ENCODE measurements at places on chromosomes 11 and 22. TPM values are rescaled to one million over a fixed set of nuclear protein-coding genes. Genes with fewer than 3 reads are reported as not detected.

OR52H1 gene
- not detected for total RNA-seq

PRG3 gene
- not detected for total RNA-seq

GAL gene
- not detected for total RNA-seq

DNHD1 gene
- total RNA-seq: 38.5 TPM

MYH9 gene
- total RNA-seq: 560 TPM

USP35 gene
- total RNA-seq: 37.7 TPM

INSC gene
- 1.7 TPM for total RNA-seq

OR10A2 gene
- not detected for total RNA-seq

TMPRSS4 gene
- total RNA-seq: 3.8 TPM

LRRC10B gene
- total RNA-seq: 11.5 TPM

SORL1 gene
- total RNA-seq: 67.4 TPM

KRTAP5-2 gene
- not detected for total RNA-seq

CSF2RB gene
- 23.0 TPM for total RNA-seq

OR8D4 gene
- total RNA-seq: not detected

- no peak overlapping the region for H3K27ac ChIP-seq
- no peaks in the 10 kb centered on the region for H3K4me1 ChIP-seq
- no peaks in the 10 kb centered on the region for H3K36me3 ChIP-seq
- H3K27me3 ChIP-seq: no peaks in the 10 kb centered on the region
- no peak overlapping the region for H3K4me3 ChIP-seq
Measured at GRCh38 chr11:10426475-10426874, 28.6 kb upstream of the AMPD3 start.

GRCh38 chr11:20010156-20010850, 150.0 kb downstream of the DBX1 start:
- no peak for DNase-seq
- no peaks in the 10 kb centered on the region for H3K27me3 ChIP-seq
- peak overlapping the region; percentile 17 for H3K27ac ChIP-seq
- H3K4me3 ChIP-seq: no peak overlapping the region
- H3K4me1 ChIP-seq: no peaks in the 10 kb centered on the region

DNA sequence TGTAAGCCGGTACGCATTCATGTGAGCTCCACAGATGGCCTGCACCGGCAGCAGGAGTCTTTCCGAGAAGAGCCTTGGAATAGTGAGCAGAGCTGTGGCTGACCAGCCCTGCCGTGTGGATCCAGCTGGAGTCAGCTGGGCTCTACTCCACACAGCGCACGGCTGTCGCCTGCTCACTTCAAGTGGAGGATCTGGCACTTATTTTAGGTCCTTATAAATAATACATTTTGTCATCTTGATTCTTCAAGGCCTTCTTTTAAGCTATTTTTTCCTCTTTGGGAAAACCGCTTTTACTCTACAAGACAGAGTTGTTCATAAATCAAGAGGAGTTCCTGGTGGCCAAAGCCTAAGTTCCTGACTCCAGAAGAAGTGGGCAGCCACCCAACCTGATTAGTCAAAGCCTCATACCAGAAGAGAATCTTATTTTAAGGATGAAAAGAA, 93.8 kb downstream of the KCNC1 start:
- no peak overlapping the region for H3K27ac ChIP-seq
- H3K4me3 ChIP-seq: no peak overlapping the region
- H3K36me3 ChIP-seq: no peaks in the 10 kb centered on the region
- DNase-seq: peak; percentile 15
- no peaks in the 10 kb centered on the region for H3K27me3 ChIP-seq
- H3K4me1 ChIP-seq: no peaks in the 10 kb centered on the region

- H3K4me1 ChIP-seq: no peaks in the 10 kb centered on the region
- no peak overlapping the region for H3K27ac ChIP-seq
- no peak overlapping the region for H3K4me3 ChIP-seq
- no peaks in the 10 kb centered on the region for H3K36me3 ChIP-seq
- DNase-seq: peak; percentile 64
Measured at GRCh38 chr11:67665541-67666302, 8.7 kb downstream of the ALDH3B2 start.

GRCh38 chr11:79897896-79898295, 457.1 kb upstream of the TENM4 start:
- no peak overlapping the region for H3K27ac ChIP-seq
- H3K27me3 ChIP-seq: no peaks in the 10 kb centered on the region
- no peak for DNase-seq

GRCh38 chr11:116730601-116731000, 42.2 kb downstream of the BUD13 start:
- no peak overlapping the region for H3K4me3 ChIP-seq
- no peaks in the 10 kb centered on the region for H3K27me3 ChIP-seq
- peaks cover 9% of the 10 kb centered on the region for H3K4me1 ChIP-seq

GRCh38 chr22:29300467-29300806, 6.0 kb upstream of the GAS2L1 start:
- H3K36me3 ChIP-seq: peaks cover 60% of the 10 kb centered on the region
- no peak for DNase-seq
- H3K4me3 ChIP-seq: no peak overlapping the region
- H3K27me3 ChIP-seq: no peaks in the 10 kb centered on the region
- no peak overlapping the region for H3K27ac ChIP-seq

DNA sequence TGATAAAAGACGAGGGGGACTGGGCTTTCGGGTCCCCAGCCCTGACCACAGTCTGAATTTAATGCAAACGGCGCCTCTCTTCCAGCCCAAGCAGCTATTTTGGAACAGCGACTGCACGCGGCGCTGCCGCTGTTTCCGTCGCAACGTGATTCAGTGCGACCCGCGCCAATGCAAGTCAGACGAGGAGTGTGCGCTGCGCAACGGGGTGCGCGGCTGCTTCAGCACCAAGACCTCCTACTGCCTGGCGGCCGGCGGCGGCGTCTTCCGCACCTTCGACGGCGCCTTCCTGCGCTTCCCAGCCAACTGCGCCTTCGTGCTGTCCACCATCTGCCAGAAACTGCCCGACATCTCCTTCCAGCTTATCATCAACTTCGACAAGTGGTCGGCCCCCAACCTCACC, 56.7 kb downstream of the TECTA start:
- no peak overlapping the region for H3K27ac ChIP-seq
- no peak overlapping the region for H3K4me3 ChIP-seq
- no peaks in the 10 kb centered on the region for H3K36me3 ChIP-seq
- H3K27me3 ChIP-seq: no peaks in the 10 kb centered on the region
- no peaks in the 10 kb centered on the region for H3K4me1 ChIP-seq
- no peak for DNase-seq

DNA sequence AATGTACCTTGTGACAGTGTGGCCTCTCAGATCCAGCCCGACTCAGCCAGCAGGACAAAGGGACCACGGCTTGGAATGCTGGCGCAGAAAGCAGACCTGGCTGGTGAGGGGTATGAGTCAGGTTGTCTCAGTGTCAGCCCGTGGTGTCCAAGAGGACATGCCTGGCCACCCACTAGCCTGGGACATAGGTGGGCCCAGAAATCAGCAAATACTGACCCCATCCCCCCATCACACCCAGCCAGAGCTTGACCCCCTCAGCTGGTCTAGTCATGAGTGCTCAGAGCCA, 4.5 kb downstream of the BANF1 start:
- no peak for DNase-seq
- H3K36me3 ChIP-seq: peaks cover 18% of the 10 kb centered on the region
- H3K4me1 ChIP-seq: peaks cover 13% of the 10 kb centered on the region
- no peak overlapping the region for H3K27ac ChIP-seq
- H3K4me3 ChIP-seq: no peak overlapping the region

DNA sequence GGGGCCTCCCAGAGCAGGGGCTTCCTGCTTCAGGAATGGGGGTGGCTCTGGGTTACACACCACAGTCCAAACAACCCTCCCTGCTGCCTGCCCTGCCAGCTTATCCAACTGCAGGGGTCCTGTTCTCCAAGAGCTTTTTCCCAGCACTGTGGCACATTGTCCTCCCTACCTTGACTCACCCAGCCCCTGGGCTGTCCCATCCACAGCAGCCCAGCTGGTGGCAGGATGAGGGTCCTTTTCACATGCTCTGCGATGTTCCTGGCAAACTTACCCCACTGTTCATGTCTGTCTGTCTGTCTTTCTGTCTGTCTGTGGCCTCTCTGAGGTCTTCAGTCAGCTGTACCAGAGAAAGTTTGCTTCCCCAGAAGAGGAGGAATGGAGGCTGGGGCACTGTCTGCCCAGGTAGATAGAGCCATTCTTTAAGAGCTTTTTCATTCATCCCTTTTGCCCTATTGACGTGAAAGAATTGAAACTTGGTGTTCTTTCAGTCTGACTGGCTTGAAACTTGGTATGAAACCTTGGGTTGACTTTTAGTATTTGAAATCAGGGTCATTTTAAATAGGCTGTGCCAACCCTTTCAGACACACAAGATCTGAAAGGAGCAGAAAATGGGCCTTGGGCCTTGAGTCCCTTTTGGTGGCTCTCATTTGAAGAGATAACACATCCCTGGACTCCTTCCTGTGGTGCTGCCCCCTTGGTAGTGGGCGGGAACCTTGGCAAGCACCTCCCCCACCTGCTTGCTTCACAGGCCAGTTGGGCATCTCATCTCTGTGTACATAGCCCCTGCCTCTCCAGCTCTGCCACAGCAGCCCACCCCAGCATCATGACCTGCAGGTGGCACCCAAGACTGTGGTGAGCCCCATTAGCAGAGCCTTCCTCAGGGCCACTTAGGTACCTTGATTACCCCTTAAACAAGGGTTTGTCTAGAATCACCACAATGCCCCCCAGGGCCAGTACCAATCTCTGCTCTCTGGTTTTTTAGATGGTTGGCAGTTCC, 74.6 kb upstream of the SUSD2 start:
- DNase-seq: no peak
- peaks cover 31% of the 10 kb centered on the region for H3K36me3 ChIP-seq
- H3K4me3 ChIP-seq: no peak overlapping the region
- no peaks in the 10 kb centered on the region for H3K27me3 ChIP-seq
- peak overlapping the region; percentile 57 for H3K27ac ChIP-seq

GRCh38 chr11:31096191-31096805, 273.2 kb downstream of the DCDC1 start:
- H3K4me3 ChIP-seq: no peak overlapping the region
- H3K27me3 ChIP-seq: no peaks in the 10 kb centered on the region
- DNase-seq: no peak
- no peaks in the 10 kb centered on the region for H3K36me3 ChIP-seq
- H3K27ac ChIP-seq: no peak overlapping the region
